Endothelial cell (in vitro differentiated cells): ENCODE measurements at places on chromosomes 2 and 18.

- peaks cover 25% of the 10 kb centered on the region for H3K4me1 ChIP-seq
- H3K27me3 ChIP-seq: peaks cover 6% of the 10 kb centered on the region
- peak overlapping the region; percentile 14 for H3K27ac ChIP-seq
- no peak for DNase-seq
- H3K36me3 ChIP-seq: peaks cover 4% of the 10 kb centered on the region
Observed at GRCh38 chr2:9552219-9553178, 3.1 kb downstream of the ADAM17 start.

DNA sequence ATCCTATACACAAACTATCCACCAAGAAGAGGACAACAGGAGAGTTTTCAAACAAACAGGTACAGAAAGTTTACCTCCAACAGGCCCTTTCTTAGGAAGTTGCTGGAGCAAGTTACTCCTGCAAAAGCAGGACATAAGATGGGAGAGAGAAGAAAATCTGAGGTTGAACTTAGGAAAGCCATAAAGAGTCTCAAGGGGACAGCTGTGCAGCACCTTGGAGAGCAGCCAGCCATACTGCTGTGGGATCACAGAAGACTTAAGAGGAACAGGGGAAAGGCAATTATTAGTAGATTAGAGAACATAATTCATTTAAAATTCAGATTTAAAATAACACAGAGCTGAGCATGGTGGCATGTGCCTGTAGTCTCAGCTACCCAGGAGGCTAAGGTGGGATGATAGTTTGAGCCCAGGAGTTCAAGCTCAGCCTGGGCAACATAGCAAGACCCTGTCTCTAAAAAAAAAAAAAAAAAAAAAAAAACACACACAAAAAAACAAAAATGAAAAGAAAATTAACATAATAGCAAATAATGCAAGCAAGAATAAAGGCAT is 148.1 kb upstream of the SIX3 start:
- H3K27me3 ChIP-seq: no peaks in the 10 kb centered on the region
- peak; percentile 52 for DNase-seq
- H3K4me3 ChIP-seq: no peak overlapping the region
- no peaks in the 10 kb centered on the region for H3K36me3 ChIP-seq

DNA sequence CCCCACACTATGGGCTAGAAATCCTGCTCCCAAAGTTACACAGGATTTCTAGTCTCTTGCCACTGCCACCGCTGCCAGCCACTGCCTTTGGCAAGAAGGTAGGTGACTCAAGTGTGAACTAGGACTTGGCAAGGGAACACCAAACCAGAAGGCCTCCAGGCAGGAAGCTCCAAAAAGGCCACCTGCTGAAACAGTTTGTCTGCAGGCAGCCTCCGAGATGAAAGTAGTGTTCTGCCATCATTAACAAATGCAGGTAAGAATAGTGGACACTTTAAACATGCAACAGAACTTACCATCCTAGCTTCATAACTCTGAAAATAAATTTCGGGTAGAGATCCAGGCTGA is 3.9 kb downstream of the ANKRD44 start:
- H3K4me3 ChIP-seq: no peak overlapping the region
- H3K27me3 ChIP-seq: peaks cover 8% of the 10 kb centered on the region
- no peak for DNase-seq

DNA sequence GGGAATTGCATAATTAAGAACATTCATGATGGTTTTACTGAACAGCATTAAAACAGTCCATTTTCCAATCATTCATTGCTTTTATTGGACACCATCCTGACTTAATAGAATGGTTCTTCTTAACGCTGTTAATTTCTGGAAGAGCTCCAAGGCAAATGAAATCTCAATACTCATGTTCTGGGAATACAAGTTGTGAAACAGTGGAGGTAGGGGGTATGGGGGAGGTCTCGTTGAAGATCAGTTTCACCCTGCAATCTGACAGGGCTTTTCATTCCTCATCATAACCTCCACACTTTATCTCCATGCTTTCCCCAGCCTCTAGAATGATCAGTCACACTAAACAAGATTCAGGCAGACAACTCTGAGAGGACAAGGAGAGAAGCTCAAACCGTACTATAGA is 113.6 kb downstream of the ETAA1 start:
- peaks cover 16% of the 10 kb centered on the region for H3K36me3 ChIP-seq
- DNase-seq: no peak
- no peaks in the 10 kb centered on the region for H3K27me3 ChIP-seq
- H3K4me3 ChIP-seq: no peak overlapping the region
- H3K4me1 ChIP-seq: peaks cover 17% of the 10 kb centered on the region
- no peak overlapping the region for H3K27ac ChIP-seq

DNA sequence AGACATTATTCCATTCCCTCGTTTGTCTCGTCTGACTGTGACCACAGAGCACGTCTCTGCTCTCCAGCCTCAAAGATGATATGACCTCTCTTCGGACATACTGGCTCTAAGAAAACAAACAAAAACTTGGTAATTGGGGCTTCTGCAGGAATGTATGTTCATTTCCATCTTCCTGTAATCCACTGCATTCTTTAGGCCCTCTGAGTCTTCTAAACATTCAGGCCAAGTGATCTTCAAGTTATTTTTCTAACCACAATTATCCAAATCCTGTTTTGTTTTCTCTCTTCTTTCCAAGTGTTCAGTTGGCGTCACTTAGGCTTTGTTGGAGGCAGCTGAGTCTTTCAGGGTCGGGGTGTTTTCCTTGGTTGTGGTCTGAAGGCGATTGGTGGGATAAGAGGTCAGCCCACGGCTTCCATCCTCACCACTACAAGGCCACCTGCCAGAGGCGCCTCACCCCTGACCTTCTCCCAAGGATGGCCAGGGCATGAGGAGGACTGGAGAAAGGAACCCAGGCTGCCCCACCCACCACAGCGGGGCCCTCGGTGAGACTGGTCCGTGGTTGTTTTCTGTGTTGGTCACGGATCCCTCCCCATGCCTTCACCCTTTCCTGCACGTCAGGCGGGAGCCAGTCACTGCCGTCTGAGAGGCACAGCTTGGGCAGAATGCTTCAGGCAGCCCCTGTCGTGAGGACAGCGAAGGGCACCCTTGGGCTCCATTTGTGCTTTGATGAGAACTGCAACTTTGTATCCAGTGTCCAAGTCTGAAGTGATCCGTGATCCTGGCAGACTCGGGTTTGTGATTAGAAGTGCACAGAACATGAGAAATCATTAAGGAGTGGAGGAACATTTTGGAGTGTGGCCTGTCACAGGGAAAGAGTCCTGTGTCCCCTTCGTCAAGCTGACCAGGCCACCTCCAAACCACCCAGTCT is 88.6 kb upstream of the FHL2 start:
- H3K27me3 ChIP-seq: no peaks in the 10 kb centered on the region
- no peak for DNase-seq
- H3K4me1 ChIP-seq: no peaks in the 10 kb centered on the region
- H3K4me3 ChIP-seq: no peak overlapping the region

- no peaks in the 10 kb centered on the region for H3K27me3 ChIP-seq
- H3K27ac ChIP-seq: no peak overlapping the region
- no peak overlapping the region for H3K4me3 ChIP-seq
Observed at GRCh38 chr2:229810786-229811185, 96.4 kb upstream of the DNER start.

DNA sequence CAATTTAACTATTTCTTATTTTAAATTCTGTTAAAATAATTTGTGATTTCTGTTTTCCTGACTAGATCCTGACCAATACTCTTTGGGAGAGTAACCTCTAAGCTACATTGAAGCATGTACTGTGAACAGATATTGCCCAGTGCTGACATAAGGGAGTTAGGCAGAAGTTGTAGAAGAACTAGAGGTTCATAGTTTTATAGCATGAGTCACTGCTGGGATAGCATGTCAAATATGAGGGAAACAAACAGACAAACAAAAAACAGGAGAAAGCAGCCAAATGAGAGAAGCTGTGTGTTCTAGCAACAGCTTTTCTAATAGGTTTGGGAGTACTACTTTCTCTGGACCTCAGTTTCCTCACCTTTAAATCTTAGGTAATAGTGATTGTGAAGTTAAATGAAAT is 72.4 kb downstream of the CERS6 start:
- DNase-seq: no peak
- H3K27ac ChIP-seq: no peak overlapping the region
- H3K27me3 ChIP-seq: no peaks in the 10 kb centered on the region
- H3K36me3 ChIP-seq: no peaks in the 10 kb centered on the region
- peaks cover 39% of the 10 kb centered on the region for H3K4me1 ChIP-seq

DNA sequence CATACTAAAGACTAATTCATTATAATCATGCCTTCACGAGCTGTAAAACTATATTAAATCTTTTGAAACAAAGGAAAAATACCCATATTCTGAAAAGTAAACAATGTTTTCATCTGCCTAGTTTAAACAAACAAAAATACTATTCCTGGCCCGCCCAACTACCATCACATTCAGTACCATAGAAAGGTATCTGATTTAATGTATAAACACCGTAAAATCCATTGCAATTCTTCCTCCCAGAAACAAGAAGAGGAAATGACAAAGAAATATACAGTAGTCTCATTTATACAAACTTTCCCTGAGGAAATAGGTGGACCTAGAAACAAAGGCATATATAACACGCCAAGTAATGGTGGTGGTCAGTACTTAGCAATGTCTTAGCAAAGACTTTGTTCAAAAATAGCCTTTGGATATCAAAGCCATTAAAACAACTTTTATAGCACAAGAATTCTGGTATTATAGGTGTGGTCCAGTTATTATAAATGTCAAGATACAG is 71.2 kb downstream of the COBLL1 start:
- no peaks in the 10 kb centered on the region for H3K27me3 ChIP-seq
- H3K4me3 ChIP-seq: no peak overlapping the region
- peak overlapping the region; percentile 22 for H3K27ac ChIP-seq
- DNase-seq: no peak

- H3K27ac ChIP-seq: no peak overlapping the region
- H3K4me1 ChIP-seq: no peaks in the 10 kb centered on the region
- peaks cover 6% of the 10 kb centered on the region for H3K27me3 ChIP-seq
- H3K36me3 ChIP-seq: no peaks in the 10 kb centered on the region
- no peak overlapping the region for H3K4me3 ChIP-seq
Observed at GRCh38 chr2:239601880-239602279, 201.1 kb upstream of the HDAC4 start.

- no peak overlapping the region for H3K4me3 ChIP-seq
- peaks cover 7% of the 10 kb centered on the region for H3K36me3 ChIP-seq
- H3K27ac ChIP-seq: no peak overlapping the region
- DNase-seq: no peak
- peaks cover 12% of the 10 kb centered on the region for H3K27me3 ChIP-seq
- peaks cover 12% of the 10 kb centered on the region for H3K4me1 ChIP-seq
Observed at GRCh38 chr2:33426666-33427231, 49.7 kb upstream of the RASGRP3 start.

DNA sequence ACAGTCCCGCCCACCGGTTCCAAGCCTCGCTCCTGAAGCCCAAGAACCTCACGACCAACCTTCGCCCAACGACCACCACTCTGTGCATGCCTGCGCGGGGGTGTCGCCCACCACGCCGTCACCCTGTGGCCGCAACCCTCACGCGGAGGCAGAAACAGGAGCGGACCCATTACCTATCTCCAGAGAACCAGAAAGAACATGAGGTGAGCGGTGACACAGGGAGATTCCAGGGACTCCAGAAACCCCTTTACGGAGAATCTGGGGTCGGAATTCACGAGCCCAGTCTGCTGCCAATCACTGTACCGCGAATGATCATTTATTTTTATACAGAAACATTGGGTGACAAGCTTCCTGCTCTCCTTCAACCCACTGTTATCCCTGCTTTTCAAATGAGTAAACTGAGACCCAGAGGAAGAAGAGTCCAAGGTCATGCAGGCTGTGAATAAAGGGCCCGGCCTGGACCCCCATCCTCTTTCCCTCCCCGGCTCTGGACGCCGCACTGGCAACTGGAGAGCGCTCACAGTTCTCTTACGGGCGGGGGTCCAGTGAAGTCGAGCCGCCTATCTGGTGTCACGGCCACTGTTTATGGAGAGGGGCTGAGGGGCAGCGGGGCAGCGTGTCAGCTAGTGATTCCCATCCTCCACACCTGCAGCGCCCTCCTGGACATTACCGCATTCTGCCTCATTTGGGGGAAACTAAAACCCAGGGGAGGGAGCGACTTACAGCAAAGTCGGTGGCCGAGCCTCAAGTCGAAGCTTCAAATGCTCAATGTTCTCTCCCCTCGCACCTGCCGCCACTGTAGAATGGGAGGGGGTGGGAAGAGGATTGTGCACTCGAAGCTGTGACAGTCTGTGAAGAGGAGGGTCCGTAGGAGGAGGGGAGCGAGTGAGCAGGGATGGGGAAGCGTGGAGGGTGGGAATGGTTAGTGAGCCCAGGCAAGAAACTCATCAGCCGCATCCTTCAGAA is 723 bp upstream of the SLC30A3 start:
- DNase-seq: no peak
- H3K4me3 ChIP-seq: peak overlapping the region; percentile 84
- H3K36me3 ChIP-seq: peaks cover 8% of the 10 kb centered on the region
- peaks cover 22% of the 10 kb centered on the region for H3K27me3 ChIP-seq

- no peak for DNase-seq
- H3K27me3 ChIP-seq: no peaks in the 10 kb centered on the region
- H3K36me3 ChIP-seq: no peaks in the 10 kb centered on the region
- H3K4me1 ChIP-seq: no peaks in the 10 kb centered on the region
Observed at GRCh38 chr18:56516789-56517188, 121.6 kb downstream of the TXNL1 start.

DNA sequence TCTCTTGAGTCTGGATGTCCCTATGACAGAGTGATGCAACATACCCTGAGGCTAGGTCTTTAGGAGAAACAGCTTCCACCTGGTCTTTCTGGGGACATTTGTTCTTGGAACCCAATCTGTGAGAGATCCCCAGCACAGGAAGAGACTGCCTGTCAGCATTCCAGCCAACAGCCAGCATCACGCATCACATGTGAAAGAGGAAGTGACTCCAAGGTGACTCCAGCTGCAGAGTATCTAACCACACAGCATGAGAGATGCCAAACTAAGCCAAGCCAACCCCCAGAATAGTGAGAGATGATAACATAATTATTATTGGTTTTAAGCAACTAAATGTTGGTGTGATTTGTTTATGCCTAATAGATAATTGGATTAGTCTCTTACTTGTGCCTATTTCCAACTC is 35.7 kb downstream of the C18orf63 start:
- DNase-seq: no peak
- H3K36me3 ChIP-seq: no peaks in the 10 kb centered on the region
- H3K4me3 ChIP-seq: no peak overlapping the region

DNA sequence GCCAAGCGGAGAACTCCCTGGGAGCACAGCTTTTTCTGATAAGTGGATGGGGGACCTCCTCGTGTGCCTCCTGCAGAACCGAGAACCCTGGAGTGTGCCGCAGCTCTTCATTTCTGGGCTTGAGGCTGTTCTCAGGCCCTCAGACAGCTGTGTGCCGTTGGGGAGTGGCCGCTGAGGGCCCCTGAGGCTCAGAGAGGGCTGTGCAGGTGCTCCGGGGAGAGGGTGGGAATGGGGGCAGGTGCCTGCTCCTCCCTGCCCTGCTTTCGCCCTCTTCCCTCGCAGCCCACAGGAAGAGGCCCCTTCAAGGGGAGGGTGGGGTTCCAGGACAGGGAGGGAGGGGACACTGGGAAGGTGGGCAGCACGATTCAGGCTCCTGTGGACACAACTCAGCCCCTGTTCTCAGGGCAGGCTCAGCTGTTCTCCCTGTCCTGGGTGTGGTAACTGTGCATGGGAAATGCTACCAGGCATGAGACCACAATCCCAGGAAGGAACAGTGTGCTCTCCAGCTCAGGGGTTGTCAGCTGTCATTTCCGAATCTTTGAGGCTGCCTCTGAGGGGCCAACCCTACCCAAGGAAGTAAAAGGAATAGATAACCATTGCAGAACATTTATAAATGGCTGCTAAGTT is 11.3 kb downstream of the LCT start:
- peak; percentile 8 for DNase-seq
- peaks cover 10% of the 10 kb centered on the region for H3K4me1 ChIP-seq
- H3K27me3 ChIP-seq: peaks cover 7% of the 10 kb centered on the region
- H3K36me3 ChIP-seq: peaks cover 14% of the 10 kb centered on the region
- H3K27ac ChIP-seq: no peak overlapping the region

- peaks cover 15% of the 10 kb centered on the region for H3K4me1 ChIP-seq
- no peaks in the 10 kb centered on the region for H3K27me3 ChIP-seq
- H3K36me3 ChIP-seq: no peaks in the 10 kb centered on the region
- no peak overlapping the region for H3K27ac ChIP-seq
- H3K4me3 ChIP-seq: no peak overlapping the region
Observed at GRCh38 chr2:39849064-39849463, 70.0 kb upstream of the THUMPD2 start.
